Stimulated activated CD8-positive, alpha-beta memory T cell treated with anti-CD3 and anti-CD28 coated beads, Interleukin-7, amount 100 ng/mL, for 1 hour (primary cell): ENCODE measurements at places on chromosomes 2 and 18.

DNA sequence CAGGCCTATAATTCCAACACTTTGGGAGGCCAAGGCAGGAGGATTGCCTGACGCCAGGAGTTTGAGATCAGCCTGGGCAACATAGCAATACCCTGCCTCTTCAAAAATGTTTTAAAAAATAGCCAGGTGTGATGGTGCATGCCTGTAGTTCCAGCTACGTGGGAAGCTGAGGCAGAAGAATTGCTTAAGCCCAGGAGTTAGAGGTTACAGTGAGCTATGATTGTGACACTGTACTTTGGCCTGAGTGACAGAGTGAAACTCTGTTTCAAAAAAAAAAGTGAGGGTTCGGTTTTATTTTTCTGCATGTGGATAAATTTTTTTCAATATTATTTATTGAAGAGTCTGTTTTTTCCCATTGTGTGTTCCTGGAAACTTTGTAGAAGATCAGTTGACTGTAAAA lies 208.1 kb downstream of the SLC4A3 start:
- DNase-seq: no peak

DNA sequence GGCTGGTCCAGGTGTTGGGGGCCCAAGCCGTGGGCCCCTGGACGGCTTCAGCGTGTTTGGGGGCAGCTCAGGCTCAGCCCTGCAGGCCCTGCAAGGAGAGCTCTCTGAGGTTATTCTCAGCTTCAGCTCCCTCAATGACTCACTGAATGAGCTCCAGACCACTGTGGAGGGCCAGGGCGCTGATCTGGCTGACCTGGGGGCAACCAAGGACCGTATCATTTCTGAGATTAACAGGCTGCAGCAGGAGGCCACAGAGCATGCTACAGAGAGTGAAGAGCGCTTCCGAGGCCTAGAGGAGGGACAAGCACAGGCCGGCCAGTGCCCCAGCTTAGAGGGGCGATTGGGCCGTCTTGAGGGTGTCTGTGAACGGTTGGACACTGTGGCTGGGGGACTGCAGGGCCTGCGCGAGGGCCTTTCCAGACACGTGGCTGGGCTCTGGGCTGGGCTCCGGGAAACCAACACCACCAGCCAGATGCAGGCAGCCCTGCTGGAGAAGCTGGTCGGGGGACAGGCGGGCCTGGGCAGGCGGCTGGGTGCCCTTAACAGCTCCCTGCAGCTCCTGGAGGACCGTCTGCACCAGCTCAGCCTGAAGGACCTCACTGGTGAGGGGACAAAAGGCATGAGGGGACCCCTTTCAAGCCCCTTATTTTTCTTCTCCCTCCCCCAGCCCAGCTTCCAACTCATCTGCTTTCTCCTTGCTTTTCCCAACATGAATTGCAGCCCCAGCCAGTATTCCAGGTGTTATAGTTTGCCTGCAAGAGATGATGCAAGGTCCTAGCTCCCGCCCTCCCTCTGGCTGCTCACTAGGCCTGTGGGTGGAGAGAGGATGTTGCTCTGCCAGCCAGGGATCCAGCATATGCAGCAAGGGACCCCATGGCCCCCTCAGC lies 2.9 kb upstream of the KHK start:
- DNase-seq: no peak

DNA sequence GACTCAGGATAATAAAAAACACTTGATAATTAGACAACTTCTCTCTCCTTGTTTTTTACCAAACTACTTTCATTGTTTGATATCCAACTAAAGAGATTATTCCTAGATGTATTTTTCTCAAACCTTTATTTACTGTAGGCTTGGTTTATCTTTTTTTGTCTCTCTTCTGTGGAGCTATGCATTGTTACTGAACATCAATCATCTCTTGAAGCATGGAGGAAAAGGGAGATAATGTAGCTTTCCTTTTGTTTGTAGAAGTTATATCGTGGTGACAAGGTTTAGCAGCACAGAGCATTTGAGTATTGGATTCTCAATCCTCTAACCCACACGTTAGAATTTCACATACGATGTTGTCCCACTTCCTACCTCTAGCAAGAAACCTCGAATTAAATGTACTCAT lies 41.7 kb downstream of the SMCHD1 start:
- DNase-seq: no peak

- no peak for DNase-seq
Measured at GRCh38 chr18:23565916-23566547, 20.3 kb downstream of the NPC1 start.

DNA sequence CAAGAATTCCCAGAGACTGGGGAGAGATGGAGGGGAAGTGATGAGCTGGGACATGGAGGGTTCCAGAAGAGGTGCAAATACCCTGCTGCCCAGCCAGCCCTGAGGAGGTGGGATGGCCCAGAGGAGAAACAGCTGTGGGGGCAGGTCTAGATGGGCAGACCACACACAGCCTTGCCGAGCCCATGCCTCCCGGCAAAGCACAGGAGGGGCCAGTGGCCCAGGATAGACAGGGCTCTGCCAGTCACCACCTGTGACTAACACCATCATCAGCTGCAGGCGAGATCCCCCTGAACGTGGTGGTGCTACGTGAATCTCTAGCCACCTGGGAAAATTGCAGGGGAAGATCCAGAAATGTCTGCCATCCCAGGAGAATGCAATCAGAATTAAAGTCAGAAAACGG lies 39.4 kb downstream of the SCTR start:
- DNase-seq: no peak

GRCh38 chr2:118350621-118351020 lies 262.4 kb downstream of the INSIG2 start:
- no peak for DNase-seq

DNA sequence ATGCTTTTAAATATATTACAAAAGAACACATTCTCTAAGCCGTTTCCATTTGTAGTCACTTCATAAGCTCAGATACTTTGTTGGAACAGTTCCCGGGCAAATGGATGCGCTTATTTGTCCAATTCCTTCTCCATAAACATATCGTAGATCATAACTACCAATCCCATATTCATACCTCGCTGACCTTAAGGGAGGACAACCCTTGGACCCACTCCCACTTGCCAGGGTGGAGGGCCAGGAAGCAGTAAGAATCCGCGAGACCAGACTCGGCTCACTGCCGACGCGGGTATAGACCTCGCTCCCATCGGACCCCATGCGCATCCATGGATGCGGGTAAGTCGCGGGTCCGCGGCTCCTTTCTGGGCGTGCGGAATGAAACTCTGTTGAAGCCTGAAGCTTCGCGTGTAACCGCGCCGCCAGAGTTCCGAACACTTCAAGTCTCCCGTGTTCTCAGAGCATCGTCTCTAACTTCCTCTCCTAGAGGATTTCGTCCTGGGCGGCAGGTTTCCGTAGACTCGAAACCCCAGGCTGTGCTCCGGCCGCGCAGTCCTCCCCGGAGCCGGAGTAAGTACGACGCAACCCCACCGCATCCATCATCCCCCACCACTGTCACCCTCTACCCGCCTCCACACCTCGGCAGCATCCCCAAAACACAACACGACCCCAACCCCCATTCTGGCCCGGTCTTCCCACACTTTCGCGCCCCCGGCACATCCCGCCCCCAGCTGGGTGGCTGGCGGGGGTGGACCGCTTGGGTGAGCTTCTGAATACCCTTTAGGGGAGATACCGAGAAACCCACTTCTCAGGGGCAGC lies 1.1 kb downstream of the DSC3 start:
- no peak for DNase-seq

DNA sequence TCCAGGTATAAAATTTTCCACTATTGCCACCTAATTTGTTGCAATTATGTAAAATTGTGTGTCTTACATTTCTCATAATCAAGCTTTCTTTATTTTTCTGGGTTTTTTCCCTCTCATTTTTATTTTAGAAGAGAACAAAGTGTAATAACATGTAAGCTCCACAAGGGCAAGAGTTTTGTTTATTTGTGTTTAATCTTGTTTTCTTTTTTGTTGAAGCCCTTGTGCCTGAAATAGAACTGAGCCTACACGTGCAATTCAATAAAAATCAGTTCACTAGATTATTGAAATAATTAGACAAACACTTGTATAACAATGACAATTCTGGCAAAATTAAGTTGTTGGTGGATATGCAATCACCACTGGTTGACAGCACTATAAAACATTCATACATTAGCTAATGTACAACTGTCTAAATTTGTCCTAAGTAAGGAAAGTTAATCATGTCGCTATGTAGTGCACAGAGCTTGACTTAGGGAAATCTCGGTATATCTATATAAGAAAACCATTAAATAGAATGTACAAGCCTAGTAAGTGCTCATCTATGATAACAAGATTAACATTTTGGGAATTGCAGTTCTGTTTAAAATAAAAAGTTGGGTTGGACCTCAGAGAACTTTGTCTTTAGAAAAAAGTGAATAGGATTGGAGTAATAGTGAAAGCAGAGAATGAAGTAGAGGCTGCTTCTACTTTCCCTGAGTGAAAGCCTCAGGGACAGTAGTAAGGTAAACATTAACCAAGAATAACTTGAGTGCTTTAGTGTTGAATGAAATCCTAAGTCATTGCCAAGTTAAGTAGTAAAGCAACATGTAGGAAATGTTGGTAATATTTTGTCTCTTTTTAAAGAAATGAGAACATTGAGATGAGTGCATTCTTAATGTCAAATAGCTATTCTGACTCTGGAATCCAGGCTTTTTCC lies 37.4 kb upstream of the NOL4 start:
- DNase-seq: no peak

- DNase-seq: no peak
Measured at GRCh38 chr2:129813404-129813803, 166.1 kb upstream of the RAB6C start.

GRCh38 chr2:56107502-56108220 lies 76.1 kb upstream of the CCDC85A start:
- DNase-seq: no peak

DNA sequence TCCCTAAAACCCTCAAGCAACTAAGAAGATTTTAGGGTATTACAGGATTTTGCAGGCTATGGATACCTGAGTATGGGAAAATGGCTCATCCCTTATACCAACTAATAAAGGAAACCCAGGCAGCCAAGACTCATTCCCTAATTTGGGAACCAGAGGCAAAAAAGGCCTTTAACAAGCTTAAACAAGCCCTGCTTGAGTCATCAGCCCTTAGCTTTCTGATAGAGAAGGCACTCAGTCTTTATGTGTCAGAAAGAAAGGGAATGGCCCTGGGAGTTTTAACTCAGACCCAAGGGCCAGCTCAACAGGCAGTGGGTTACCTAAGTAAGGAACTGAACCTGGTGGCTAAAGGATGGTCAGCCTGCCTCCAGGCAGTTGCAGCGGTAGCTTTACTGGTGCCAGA lies 96.9 kb upstream of the RMP24 start:
- DNase-seq: no peak

- no peak for DNase-seq
Measured at GRCh38 chr2:206531996-206532543, 88.7 kb downstream of the ADAM23 start.

DNA sequence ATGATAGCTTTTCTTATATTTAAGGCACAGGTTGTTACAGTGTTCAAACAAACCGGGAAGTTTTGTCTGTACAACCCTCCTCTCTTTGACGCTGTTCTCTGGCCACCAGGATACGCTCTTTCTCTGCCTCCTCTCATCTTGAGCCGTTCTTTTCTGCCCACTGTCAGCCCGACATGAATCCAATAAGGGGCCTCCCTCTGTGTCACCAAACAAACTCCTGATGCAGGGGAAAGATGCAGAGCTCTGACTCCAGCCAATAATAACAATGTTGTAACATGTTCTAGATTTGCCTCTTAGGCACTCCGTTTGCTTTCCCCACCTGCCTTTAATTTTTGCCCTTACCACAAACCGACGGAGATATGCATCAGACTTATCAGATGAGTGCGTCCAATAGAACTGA lies 449.3 kb downstream of the SLC4A3 start:
- DNase-seq: no peak

GRCh38 chr2:217821536-217822147 lies 181.2 kb downstream of the TNS1 start:
- DNase-seq: no peak

GRCh38 chr2:78876316-78876688 lies 149.2 kb upstream of the REG3G start:
- no peak for DNase-seq

- no peak for DNase-seq
Measured at GRCh38 chr2:136582628-136583205, 182.6 kb upstream of the THSD7B start.

GRCh38 chr2:38371235-38371634 lies 5.8 kb downstream of the ATL2 start:
- DNase-seq: no peak

GRCh38 chr2:41920812-41921211 lies 127.0 kb upstream of the PKDCC start:
- DNase-seq: no peak

DNA sequence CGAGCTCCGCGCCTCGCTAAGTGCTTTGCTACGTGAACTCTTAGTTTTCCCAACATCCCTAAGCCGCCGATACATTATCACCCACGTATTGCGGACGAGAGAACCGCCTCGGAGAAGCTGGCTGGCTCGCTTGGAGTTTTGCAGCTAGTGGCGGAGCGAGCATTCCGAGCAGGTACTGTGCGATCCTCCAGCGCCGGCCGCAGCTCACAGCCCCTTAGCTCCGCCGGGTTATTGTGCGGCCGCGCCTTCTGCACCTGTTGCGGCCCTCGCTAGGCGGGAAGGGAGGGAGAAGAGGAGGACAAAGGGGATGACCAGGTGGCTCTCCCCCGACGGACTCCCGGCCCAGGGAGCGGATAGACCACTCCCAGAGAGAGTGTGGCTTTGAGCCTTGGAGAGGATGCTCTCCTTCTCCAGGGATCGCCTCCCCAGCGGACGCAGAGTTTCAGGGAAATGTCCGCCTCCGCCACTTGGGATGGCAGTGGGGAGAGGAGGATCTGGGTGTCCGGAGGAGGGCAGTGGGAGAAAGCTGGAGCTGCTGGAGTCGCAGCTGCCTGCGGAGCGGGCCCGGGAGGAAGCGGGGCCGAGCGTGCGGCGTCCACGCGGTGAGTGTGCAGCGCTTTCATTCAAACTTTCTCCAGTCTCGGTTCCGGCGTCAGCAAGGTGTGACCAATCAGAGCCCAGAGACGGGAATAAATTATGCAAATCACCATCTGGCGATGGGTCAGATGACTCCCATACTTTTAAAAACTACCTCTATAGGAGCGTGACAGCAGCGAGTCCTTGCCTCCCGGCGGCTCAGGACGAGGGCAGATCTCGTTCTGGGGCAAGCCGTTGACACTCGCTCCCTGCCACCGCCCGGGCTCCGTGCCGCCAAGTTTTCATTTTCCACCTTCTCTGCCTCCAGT lies at the start of gene LIPG:
Gene LIPG (plus strand): TSS at position 769 of the 905 bp plus-strand sequence. CDS start 252 bp downstream, outside the sequence.
- DNase-seq: no peak

- no peak for DNase-seq
Measured at GRCh38 chr2:85921659-85922058, 32.9 kb upstream of the ST3GAL5 start.
